B cell (primary cell): ENCODE measurements at places on chromosomes 1 and 21. TPM values are rescaled to one million over a fixed set of nuclear protein-coding genes. Genes with fewer than 3 reads are reported as not detected.

Gene PADI4
- 0.85 and 1.6 TPM in 2 replicates for polyA plus RNA-seq

Gene AUNIP
- not detected in 2 replicates for polyA plus RNA-seq

Gene AGMAT
- polyA plus RNA-seq, result 2.7 and 3.7 TPM in 2 replicates

Gene AADACL4
- polyA plus RNA-seq, result not detected in 2 replicates

Gene NLRP3
- 1.7 and 2.9 TPM in 2 replicates for polyA plus RNA-seq

Gene WNT2B
- polyA plus RNA-seq, result 0.26 and 0.54 TPM in 2 replicates
